ENCODE measurements at places on chromosomes 12 and 14. TPM values are rescaled to one million over a fixed set of nuclear protein-coding genes. Genes with fewer than 3 reads are reported as not detected.

- no peak for DNase-seq
Observed at GRCh38 chr12:1630133-1630826, 1.2 kb downstream of the WNT5B start.

GRCh38 chr12:65670775-65671174, 153.5 kb upstream of the HMGA2 start:
- no peak for DNase-seq

- no peak for DNase-seq
Observed at GRCh38 chr14:22896760-22897159, 13.7 kb downstream of the REM2 start.

DNA sequence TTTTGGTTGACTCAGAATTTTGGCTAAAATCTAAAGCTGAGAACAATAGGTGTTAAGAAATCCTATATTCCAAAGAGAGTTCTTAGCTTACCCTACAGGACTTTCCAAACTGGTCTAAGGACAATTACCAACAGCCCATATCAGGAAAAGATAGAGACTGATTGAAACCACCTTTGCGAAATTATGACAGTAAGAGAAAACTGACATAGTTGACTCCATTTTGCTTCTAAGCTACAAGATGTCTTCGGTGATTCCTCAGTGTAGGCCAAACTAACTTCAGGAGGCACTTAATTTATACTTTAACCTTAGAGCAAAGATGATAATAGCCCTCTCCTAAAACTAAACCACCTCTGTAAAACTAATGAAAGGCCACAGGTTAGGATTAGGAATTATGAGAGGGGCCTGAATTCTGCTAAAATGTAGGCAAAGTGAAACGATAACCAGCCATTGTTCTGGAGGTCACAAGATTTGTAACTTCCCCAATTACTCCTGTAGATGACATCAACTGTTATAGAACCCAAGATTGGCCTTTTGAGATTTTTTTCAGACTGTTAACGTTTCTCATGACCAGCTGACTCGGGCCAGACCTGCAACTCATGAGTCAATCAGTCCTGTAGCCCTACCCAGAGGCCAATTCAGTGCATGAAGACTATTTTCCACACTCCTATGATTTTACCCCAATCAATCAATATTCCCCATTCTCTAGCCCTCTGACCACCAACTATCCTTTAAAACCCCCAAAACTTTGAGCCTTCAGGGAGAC, 43.0 kb downstream of the KLRG1 start:
- no peak for DNase-seq

DNA sequence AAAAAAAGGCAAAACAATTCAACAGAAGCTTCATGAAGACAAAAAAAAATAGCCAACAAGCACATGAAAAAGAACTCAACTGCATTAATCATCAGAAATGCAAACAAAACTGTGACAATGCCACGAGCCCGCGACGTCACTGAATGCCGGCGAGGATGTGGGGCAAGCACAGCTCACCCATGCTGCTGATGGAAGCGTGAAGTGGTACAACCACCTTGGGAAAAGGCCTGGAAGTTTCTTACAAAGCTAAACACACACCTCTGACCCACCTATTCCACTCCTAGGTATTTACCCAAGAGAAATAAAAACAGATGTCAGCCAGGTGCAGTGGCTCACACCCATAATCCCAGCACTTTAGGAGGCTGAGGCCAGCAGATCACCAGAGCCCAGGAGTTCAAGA, 10.5 kb downstream of the BTBD6 start:
- DNase-seq: no peak

DNA sequence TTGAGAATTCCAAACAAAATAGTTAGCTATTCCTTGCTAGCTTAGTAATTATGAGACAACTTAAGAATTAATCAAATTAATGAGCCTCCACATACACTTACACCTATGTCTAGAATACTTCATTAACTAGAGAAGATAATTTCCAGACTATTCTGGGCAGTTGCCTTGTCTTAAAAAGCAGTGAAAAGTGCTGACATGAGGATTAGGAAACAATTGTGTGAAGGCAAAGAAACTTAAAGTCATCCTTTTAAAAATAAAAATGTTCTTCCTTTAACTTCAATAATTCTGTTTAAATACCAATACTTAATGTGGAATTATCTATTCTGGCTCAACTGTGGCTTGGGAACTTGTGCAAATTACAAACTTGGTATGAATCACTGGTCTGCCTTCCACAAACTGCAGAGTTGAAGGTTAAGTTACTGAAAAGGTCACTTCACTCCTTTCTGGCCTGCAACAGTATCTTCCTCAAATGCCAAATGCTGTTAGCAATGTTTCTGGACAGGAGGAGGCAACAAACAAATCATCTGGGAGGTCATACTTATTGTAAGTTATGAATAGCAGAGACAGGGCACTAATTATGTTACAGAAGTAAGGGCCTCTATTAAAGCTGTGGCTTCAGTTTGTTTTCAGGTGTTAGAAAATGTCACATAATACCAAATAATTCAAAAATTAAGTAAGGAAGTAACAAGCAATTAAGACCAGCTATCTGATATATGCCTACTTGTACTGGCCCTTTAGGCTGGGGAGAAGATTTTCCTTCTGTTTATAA, 19.2 kb downstream of the PPTC7 start:
- no peak for DNase-seq

DNA sequence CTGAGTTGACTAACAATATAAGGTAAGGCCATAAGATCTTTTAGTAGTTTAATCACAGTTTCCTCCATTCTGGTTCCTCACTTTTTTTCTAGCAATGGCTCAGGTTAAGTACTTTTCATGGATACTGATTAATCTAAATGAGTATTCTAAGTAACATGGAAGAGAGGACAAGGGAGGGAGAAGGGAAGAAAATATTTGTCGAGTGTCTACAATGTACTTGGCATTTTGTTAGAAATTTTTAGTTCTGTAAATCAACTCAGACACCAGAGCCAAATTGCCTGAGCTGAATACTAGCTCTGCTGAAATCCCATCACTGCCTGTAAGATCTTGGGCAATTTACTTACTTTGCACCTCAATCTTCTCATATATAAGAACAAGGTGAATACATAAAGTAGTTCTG, 20.2 kb downstream of the RERG start:
- DNase-seq: no peak

GRCh38 chr14:96902004-96902403, 104.8 kb downstream of the VRK1 start:
- no peak for DNase-seq

DNA sequence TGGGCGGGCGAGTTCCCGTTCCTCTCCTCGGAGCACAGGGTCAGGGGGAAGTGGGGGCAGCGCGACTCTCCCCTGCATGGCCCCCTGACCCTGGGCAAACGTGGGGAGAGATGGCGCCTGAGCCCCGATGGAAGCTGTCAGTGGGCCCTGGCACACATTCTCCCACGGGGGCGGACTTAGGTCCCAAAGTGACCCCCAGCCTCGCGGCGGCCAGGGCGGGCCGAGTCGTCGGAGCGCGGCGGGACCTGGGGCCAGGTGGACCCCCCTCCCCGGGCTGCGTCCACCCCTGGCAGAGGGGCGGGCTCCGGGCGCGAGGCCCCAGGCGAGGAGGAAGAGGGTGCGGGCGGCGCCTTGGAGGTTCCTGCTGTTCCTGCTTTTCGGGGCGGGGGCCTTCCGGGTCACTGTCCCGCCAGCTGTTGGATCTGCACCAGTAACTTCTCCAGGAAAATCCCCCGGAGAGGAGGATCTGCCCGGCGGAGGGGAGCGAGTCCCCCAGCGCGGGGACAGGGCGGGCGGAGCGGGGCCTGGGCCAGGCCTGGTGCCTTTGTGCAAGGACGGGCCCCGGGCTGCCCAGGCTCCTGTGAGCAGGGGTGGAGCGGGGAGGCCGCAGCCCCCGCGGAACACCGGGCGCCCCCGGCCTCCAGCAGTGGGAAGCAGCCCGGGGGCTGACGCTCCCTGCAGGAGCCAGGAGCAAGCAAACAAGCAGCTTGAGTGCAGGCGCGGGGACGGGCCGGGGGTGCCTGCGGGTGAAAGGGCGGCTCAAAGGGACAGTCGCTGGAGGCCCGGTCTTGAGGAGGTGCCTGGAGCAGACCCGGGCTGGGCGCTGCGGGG, 15.3 kb downstream of the TNFAIP2 start:
- DNase-seq: no peak

DNA sequence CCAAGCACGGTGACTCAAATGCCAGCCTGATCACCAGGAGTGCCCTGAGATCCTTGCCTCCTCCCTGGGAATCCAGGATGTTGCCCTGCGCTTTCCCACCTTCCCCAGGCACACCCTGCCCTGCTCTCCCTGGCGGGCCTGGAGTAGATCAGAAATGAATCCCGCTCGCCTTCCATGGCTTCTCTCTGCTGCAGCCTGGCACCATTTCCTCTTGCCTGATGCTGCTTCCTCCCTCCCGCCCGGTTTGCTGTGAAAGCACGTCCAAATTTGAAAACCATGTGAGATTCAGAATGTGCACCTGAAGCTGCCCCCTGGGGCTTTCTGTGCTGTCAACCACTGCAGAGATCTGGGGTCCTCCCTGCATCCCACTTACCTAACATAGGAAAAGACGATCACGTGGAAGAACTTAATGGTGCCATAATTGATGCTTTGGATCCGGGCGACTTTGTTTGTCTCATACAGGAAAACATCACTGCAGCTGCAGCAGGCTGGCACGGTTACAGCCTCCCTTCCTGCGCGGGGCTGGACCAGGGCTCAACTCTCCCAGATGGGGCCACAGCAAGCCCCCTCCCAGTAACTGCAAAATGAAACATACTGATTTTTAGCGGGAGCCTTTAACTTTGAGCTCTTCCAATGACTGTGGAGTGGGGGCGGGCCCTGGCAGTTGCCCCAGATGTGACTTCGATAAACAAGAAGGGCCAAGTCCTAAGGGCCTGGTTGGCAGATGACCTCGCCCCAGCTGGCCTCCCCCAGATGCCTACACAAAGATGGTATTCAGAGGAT, 24.9 kb upstream of the C12orf76 start:
- DNase-seq: no peak

DNA sequence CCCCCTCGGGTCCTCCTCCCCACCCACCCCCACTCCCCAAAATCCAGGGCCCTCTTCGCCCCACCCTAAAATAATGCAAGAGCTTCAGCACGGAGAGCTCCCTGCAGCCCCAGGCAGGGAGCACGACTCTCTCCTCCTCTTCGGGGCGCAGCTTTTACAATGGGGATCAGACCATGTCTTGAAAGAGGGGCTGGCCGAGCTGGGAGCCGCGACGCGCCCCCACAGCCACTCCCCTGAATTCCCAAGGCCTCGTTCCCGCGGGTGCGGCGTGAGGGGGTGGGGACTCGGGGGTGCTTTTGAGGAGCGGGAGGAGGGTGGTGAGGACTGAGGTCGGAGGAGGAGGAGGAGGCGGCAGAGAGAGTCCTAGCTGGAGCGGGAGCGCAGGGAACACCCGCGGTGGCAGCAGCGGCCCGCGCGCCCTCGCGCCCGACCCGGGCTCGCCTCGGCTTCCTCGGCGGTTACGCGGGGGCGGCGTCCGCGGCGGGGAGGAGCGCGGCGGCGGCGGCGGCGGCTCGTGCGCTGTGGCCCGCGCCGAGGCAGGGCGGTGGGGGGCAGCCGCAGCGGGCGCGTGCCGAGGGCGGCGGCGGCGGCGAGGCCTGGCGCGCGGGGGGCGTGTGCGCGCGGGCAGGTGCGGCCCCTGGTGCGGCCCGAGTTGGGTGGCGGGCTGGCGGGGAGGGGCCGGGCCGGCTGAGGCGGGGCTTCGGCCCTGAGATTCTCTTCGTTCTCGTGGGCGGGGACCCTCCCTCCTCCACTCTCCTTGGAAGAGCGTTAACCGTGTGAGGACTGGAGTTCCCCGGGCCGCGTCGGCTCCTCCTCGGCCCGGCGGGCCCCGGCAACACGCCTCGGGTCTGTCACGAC, at the start of gene ANKS1B:
ANKS1B (minus strand) TSS at position 666 of the 858 bp plus-strand sequence. CDS start 699 bp downstream, outside the sequence.
- no peak for DNase-seq

The SERPINA4 gene
- polyA plus RNA-seq: 1.4 TPM

The KIF26A gene
- 11.6 TPM for polyA plus RNA-seq

The GLIPR1L2 gene
- polyA plus RNA-seq: 3.7 TPM
